Bronchial epithelial cell (primary cell): ENCODE measurements at places on chromosomes 7 and 10. TPM values are rescaled to one million over a fixed set of nuclear protein-coding genes. Genes with fewer than 3 reads are reported as not detected.

DNA sequence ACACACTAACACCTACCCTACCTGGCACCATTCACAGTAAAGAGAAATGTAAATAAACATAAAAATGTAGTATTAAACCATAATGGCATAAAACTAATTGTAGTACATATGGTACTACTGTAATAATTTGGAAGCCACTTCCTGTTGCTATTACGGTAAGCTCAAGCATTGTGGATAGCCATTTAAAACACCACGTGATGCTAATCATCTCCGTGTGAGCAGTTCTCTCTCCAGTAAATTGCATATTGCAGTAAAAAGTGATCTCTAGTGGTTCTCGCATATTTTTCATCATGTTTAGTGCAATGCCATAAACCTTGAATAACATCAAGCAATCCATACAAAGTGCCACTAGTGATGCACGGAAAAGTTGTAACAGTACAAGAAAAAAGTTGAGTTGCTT is 75.4 kb downstream of the CFTR start:
- no peak for DNase-seq

DNA sequence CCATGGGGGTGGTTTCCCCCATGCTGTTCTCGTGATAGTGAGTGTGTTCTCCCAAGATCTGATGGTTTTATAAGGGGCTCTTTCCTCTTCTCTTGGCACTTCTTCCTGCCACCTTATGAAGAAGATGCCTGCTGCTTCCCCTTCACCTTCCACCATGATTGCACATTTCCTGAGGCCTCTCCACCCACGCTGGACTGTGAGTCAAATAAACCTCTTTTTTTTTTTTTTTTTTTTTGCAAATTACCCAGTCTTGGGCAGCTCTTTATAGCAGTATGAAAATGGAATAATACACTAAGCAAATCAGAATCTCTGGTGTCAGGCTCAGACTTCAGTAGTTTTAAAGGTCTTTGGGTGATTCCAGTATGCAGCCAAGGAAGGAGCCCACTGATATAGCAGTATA is 28.2 kb downstream of the TAS2R41 start:
- DNase-seq = peak; percentile 27

Gene ZNF425
- total RNA-seq = 3.7 TPM in 2 replicates

DNA sequence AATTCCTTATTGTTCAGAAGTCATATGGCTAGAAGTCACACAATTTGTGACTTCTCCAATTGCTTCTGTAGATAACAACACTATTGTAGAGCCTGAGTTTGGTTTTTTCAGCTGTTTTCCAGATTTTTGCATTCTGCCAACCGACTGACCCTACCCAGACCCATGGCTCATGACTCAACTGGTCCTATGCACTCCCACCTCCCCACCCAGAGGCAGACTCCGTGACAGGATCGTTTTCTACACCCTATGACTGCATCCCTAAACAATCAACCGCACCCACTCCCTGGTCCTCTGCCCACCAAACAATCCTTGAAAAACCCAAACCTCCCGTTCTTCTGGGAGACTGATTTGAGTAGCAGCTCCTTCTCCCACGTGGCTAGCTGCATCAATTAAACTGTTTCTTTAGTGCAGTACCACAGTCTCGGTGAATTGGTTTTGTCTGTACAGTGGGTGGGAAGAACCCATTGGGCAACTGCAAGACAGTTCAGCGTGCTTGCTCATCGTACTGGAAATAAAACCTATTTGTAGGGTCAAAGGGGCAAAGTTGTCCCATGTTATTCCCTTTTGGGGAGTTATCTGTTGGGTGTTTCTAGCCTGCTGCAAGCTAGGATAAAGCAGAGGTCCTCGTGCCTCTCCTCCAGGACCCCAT is 150.3 kb upstream of the FAM20C start:
- DNase-seq = no peak

DNA sequence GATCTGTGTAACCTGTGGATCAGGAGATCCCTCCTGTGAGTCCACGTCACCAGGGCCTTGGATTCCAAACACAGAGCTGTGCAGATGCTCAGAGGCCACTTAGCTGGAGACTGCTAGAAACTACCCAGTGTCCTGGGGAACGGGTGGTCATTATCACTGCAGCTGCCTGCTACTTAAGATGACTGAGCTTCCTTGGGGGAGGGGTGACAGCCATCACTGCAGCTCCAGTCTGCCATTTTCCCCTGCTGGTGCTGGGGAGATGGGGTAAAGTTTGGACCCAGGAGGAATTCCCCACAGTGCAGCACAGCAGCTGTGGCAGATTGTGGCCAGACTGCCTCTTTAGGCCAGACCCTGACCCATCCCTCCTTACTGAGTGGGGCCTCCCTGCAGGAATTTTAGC is 78.8 kb upstream of the VOPP1 start:
- DNase-seq = no peak

GRCh38 chr10:103197174-103197573 is 4.1 kb upstream of the NT5C2 start:
- DNase-seq = peak; percentile 77
